Activated naive CD4-positive, alpha-beta T cell treated with anti-CD3 and anti-CD28 coated beads, Interleukin-2, amount 50 U/mL, for 72 hours (primary cell): ENCODE measurements at places on chromosomes 1 and 21. TPM values are rescaled to one million over a fixed set of nuclear protein-coding genes. Genes with fewer than 3 reads are reported as not detected.

Gene SYDE2
- 3.5 TPM for total RNA-seq

Gene SLC9C2
- total RNA-seq: not detected

Gene A3GALT2
- not detected for total RNA-seq

Gene CD247
- total RNA-seq: 158 TPM

Gene SHISA4
- 0.34 TPM for total RNA-seq

Gene RGS7
- not detected for total RNA-seq

Gene LMOD1
- total RNA-seq: not detected

Gene TNFRSF8
- total RNA-seq: 0.84 TPM

Gene POU3F1
- not detected for total RNA-seq
